ENCODE measurements at places on chromosomes 12 and 14. TPM values are rescaled to one million over a fixed set of nuclear protein-coding genes. Genes with fewer than 3 reads are reported as not detected.

DNA sequence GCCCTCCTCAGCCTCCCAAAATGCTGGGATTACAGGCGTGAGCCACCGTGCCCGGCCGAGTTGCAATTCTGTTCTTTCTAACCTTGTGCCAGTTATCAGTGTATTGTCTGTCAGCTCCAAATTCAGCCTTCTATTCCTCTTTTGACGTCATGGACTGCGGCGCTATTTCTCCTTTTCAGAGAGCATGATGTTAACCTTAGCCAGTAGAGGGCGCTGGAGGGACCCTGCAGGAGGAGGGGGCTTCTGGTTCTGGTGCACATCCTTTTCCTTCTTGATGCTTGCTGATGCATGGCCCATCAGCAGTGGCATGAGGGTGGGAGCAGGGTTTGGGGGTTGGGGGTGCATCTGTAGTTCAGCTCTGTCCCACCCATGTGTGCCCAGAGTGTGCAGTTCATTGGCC is 179.3 kb upstream of the RMST start:
- DNase-seq: no peak

- DNase-seq: no peak
Observed at GRCh38 chr14:34562776-34563150, 23.3 kb upstream of the EAPP start.

DNA sequence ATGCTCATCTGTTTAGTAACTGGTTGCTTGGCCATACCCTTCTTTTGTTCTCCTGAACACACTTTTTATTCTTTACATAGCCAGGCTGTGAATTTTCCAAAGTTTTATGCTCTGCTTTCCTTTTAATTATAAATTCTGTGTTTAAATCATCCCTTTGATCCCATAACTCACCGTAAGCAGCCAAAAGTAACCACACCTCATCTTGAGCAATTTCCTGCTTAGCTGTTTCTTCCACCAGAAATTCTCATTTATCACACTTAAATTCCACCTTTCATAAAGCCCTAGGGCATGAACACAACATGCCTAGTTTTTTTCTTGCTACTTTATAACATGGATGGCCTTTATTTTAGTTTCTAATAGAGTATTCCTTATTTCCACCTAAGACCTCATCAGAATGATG is 510.7 kb downstream of the C12orf50 start:
- no peak for DNase-seq

DNA sequence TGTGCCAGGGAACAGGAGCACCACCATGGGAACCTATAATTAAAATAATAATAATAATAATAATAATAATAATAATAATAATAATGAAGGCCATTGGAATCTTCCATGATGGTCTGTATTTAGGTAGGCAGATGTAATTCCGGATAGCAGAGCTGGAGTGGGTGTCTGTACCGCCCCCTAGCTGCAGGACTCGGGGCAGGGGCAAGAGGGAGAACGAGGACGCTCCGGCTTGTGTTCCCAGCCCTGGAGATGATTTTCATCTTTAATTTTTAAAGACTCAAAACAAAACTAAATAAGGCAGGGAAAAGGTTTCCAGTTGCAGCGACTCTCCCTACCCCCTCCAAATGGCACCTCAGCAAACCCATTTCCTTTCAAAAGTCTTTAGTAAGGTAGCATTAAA is 501.1 kb downstream of the VRK1 start:
- no peak for DNase-seq

- no peak for DNase-seq
Observed at GRCh38 chr12:49301760-49302159, 6.8 kb downstream of the PRPH start.

ADCY4 gene
- total RNA-seq: not detected

LRRC10 gene
- not detected for total RNA-seq

SYCP3 gene
- total RNA-seq: not detected

RPGRIP1 gene
- total RNA-seq: not detected

RNFT2 gene
- total RNA-seq: 4.5 TPM
